ENCODE measurements at places on chromosomes 4 and X.

GRCh38 chrX:15151267-15152186, 118.4 kb downstream of the ASB9 start:
- DNase-seq: no peak

DNA sequence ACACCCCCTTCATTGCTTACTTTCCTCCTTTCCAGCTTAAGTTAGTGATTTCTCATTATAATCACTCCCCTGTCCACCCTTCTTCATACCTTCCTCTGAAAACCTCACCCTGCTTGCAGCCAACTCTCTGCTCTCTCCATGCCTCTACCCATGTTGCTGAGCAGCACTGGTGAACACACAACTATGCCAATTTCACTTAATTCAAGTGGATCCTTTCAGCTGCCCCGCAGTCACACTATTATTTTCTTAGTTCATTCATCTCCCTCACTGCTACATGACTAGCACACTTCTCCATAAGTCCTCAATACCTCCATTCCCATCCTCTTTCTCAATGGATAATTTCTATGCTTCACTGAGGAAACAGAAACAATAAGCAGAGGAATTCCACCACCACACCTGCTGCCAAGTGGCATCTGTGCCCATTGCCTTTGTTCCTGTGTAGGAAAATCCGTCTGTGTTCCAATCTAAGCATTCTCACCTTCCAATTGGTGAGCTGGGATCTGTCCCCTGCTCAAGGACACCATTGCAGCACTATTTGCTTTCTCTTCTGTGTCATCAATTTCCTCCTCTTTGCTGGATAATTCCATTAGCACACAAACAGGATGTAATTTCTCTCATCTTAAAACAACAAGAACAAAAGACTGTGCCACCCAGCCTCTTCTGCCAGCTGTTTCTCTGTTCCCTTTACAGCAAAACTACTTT, 25.2 kb upstream of the PRSS48 start:
- no peak for DNase-seq

- no peak for DNase-seq
These were observed 15.3 kb downstream of the TKTL1 start for GRCh38 chrX:154310616-154311536.

- peak; percentile 51 for DNase-seq
These were observed 298.8 kb upstream of the NOCT start for GRCh38 chr4:138716559-138717335.

GRCh38 chr4:105568584-105568983, 16.2 kb downstream of the ARHGEF38 start:
- no peak for DNase-seq

DNA sequence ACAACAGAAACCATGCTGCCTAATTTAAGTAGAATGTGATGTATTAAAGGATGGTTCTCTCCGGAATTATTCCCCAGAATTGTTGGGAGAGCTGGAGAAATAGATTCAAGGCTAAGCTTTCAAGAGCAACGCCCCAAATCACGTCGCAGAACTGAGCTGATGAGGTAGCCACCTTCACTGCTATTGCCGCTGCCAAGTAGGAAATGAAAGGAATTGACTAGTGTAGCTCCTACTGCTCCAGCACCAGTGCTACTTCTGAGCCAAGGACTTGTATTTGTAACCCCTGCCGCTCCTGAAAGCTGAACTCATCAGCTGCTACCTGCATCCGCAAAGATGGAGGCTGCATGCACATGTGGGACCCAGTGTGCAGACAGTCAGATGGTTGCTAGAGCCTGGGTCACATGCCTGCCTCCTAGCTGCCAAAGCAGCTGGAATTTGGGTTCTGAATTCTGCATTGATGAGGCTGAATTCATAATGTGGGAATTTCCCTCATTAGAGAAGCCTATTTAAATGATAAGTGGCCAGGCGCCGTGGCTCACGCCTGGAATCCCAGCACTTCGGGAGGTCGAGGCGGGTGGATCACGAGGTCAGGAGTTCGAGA, 173.9 kb downstream of the PDGFRA start:
- DNase-seq: no peak

GRCh38 chr4:188158336-188158735, 19.1 kb downstream of the TRIML1 start:
- no peak for DNase-seq

GRCh38 chrX:146055733-146056132, 238.1 kb downstream of the SLITRK2 start:
- DNase-seq: no peak

DNA sequence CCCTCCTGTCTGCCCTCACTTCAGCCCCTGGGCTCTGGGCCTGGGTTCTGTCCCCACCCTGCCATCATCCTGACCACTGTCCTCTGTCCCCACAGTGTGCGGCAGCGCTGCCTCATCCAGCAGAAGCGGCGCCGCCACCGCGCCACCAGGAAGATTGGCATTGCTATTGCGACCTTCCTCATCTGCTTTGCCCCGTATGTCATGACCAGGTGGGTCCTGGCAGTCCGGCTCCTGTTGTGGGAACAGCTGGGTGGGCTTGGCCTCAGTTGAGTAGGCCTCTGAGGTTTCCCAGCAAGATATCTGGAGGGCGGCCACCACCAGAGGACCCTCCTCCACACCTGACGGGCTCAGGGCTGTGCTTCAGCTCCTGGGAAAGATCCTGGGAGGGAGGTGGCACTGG, 2.2 kb downstream of the GPR78 start:
- no peak for DNase-seq

GRCh38 chr4:88457307-88458103, 586 bp downstream of the HERC5 start:
- no peak for DNase-seq

DNA sequence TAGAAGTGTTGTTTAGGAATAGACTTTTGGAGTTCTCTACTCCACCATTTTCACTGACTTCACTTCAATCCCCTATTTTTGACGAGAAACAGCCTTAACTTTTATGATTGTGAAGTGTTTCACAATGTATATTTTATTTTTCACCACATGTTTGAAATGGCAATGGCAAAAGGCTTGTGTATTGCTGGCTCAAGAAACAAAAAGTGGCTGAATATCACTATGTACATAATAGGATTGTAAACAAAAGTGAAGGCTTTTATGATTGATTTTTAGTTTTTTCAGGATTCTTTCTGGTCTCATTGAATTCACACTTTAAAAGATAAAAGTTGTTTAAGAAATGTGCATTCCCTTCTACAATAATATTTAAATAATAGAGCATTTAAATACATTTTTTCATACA, 18.2 kb downstream of the MAGEB5 start:
- DNase-seq: no peak

DNA sequence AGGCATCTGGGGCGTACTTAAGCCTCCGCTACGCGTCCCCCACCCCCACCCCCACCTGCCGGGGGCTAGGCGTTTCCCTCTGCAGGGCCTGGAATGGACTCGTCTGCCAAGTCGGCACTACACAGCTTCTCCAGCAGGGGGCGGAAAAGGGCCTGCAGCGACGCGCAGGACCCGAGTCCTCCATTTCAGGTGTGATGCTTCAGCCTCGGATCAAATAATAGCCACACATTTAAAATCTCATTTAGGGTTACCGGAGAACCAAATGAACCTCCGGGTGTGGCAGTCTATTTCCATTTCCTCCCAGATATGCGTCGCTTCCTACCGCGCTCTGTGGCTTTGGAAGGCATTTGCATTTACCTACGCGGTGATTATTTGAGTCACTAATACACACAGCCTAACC, 2.9 kb downstream of the PAK3 start:
- DNase-seq: no peak

GRCh38 chr4:111066001-111066400, 443.1 kb upstream of the PITX2 start:
- no peak for DNase-seq

GRCh38 chr4:54872261-54872660, 214.5 kb downstream of the KIT start:
- DNase-seq: no peak

DNA sequence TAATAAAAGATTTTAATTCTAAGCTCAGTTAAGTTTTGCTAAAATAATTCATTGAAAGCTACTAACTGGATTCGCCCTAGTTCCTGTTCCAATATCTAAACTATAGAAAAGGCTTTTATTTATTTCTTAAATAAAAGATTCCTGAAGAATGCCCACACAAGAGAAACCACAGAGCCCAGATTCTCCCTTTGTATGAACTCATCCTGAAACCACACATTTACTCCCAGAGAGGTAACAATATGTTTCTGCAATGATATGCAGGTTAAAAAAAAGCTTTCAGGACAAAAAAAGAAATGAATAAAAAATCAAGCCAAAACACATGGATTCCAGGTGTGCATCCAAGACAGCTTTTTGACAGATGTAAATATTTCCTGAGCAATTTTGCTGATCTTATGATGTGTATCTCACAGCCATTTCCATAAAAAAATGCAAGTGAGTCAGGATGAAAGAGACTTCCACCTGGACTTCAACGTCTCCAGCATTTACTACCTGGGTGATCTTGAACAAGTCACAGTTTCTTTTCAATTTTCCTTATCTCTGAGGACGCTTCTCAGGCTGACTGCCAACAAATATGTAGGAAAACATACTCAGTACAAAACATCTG, 234.4 kb upstream of the FAT1 start:
- no peak for DNase-seq

GRCh38 chr4:25155947-25156346, 4.3 kb downstream of the SEPSECS start:
- DNase-seq: no peak

DNA sequence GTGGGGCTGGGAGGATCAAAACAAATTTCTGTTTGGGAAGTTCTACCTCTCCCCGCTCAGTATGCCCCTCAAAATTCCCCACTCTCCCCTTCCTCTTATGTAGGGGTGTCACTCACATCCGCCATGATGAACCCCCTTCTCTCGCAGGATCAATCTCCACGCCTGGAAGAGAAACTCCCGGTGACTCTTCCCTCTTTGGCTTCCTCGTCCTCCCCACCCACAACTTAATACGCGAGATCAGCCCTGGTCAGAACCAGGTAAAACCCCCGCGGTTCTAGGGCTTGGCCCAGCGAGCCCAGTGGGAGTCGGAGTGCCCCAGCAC, 427 bp downstream of the LAMTOR3 start:
- DNase-seq: no peak

GRCh38 chr4:142567199-142567598, 278.9 kb downstream of the INPP4B start:
- DNase-seq: no peak

GRCh38 chr4:1290165-1290977, 680 bp downstream of the MAEA start:
- DNase-seq: no peak

GRCh38 chr4:8101213-8102075, 57.2 kb downstream of the ABLIM2 start:
- DNase-seq: no peak

DNA sequence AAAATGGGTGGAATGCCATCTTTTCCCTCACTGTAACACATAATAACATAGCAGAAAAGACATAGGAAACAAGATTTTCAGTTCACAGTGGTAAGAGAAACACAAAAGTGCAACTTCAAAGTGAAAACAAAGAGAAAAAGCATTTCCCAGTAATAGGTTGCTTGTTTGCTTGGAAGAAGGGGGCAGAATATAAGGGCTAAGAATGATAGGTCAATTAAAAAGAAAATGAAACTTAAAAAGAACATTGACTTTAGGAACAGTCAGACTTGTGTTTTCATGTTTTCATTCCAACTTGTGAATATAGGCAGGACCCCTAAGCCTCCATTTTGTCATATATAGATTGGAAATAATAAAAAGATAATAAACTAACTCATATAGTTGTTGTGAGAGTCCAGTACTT, 168.2 kb upstream of the PPP3CA start:
- no peak for DNase-seq

DNA sequence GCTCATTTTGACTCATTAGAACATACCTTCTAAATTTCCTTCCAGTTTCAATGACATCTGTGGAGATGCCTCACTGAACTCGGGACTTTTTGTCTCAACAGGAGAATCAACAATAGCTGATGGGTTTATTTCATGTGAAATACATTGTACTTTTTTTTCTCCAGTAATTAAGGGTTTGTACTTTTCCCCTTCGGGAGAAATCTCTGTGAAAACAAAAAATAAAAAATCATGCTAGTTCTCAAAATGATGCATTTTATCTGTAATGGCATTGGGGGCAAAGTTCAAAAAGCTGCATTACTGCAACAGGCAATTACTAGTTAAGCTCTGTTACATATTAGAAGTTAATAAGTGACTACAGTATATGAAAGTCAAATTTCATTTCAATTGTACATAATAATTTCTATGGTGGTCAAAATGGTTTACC, 167.3 kb upstream of the SH3RF1 start:
- no peak for DNase-seq

DNA sequence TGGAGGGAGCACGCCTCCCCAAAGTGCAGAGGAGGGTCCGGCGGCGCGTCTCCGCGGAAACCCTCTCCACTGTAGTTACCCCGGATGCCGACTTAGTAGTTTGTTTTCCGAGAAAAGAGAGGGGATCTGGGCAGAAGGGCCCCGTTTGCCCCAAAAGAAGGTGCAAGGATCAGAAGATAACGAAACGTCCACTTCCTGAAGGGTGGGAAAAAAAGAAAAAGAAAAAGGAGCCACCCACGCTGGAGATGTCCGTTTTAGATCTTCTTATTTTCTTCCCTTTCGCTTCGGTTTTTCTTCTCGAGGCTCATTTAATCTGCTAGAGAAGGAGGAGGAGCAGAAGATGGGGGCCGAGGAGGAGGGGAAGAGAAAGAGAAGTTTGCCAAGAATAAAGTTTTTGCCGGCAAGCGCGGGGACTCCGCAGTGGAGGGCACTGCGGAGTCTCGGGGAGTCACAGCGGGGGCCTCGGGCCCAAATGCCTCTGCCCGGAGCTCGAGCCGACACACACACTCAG, 517 bp downstream of the LEF1 start:
- no peak for DNase-seq

All from fibroblast of skin of left quadriceps (primary cell).